RPMI7951 (cell line): ENCODE measurements at places on chromosomes 1 and 21. TPM values are rescaled to one million over a fixed set of nuclear protein-coding genes. Genes with fewer than 3 reads are reported as not detected.

The SELENBP1 gene
- total RNA-seq, result 5.1 and 5.2 TPM in 2 replicates

The MXRA8 gene
- total RNA-seq, result 4.0 and 4.1 TPM in 2 replicates

The TNNI3K gene
- total RNA-seq, result 0.12 TPM in 1 of 2 replicates, not detected in the other

The PROX1 gene
- 2.4 and 3.0 TPM in 2 replicates for total RNA-seq

The ATP5PO gene
- total RNA-seq, result 198 and 209 TPM in 2 replicates
